ENCODE measurements at places on chromosomes 6 and 20.

DNA sequence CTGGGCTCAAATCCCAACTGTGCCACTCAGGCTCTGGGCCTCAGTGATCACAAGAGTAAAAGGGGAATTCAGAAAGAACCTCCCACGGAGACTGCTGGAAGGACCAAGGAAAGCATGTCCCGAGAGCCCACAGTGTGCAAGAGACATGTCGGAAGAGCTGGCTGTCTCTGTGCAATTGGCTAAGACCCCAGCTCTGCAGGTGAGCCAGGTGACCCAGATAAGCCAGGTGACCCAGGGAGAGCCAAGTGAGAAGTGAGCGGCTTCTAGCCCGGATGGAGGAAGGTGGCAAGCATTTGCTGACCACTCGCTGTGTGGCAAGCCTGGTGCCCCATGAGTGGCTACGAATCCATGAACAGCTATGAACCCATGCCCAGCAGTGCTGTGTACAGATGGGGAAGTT, 59.1 kb downstream of the RIPOR3 start:
- DNase-seq, result no peak

DNA sequence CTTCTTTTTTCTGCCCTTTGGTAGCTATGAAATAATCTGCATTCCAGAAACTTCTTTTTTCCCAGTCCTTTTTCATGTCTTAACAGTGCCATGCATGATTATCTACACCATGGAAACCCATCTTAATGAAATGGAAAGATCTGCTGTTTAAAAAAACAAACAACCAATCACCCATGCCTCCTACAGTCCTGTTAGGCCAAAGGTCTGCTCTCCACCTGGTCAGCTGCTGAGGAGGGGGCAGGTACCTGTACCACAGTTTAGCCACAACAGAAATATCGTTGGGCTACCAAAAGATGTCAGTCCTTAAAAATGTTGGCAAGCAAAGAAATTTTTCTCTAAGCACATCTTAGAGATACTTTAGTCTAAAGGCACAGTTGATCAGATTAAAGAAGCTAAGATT, 112.6 kb downstream of the SLC16A10 start:
- no peak for DNase-seq

DNA sequence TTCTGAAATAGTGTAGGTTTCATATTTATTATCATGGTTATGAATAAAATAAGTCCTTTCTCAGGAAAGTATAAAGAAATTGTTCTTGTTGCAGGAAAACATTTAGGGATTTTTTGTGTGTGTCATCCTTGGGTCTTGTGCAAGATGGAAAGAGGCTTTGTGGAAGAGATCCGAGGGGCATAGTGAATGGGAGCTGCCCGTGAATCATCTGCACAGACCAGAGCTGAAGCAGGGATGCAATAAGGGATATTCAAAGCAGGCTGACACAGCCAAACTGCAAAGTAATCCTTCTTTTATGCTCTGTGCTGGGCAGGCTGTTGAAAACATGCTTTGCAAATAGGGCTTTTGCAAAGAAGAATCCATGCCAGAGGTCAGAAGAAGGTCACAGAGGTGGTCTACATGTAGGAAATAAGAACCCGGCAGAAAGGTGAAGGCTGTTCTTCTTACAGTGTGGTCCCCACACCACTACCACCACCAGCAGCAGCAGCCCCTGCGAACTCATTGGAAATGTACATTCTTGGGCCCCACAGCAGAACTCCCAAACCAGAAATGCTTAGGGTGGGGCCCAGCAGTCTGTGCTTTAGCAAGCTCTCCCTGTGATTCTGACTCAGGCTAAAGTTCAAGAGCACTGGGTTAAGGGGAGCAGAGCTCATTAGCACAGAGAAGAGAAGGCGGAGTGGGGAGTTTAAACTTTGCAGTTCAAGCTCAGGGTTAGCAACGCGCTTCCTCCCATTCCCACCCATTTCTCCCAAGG, 237.6 kb downstream of the QKI start:
- DNase-seq, result no peak

- DNase-seq, result no peak
Observed at GRCh38 chr6:10874207-10874606, 7.6 kb downstream of the GCM2 start.

- no peak for DNase-seq
Observed at GRCh38 chr6:62367601-62368000, 81.6 kb upstream of the KHDRBS2 start.

DNA sequence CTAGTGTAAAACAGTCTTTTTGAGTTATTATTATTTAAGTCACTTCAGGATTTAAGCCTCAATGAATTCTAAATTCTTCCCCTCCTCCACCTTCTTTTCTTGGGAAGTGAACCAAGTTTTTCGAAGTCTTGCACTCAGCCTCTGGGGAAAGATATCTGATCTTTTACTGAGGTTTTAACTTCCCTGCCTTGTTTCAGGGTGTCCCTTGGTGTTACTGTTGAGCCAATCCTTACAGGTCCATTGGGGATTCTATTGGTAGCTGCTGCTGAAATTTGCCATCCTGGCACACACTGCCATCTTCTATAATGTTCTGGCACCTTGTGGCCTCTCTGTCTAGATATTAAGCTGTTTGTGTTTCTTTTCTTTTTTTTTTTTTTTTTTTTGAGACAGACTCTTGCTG, 31.7 kb downstream of the BEND6 start:
- DNase-seq, result no peak

DNA sequence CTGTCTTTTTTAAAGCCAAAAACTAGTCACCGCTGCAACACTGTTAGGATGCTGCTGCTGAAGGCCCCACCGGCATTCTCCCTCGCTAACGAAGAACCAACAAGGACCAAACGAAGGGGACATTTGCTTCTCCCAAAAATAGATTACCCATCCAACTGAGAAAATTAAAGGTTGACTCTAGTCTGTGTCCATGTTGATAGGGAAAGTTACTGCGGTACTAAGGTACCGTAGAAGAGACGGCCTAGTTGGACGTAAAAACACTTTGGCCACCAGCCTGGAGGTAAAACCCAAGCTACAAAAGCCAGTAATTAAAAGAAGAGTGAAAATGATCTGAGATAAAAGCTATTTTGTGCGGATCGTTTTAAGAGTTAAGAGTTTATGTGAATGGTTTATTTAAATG, 11.8 kb upstream of the FOXF2 start:
- DNase-seq, result no peak

GRCh38 chr20:50009521-50010454, 27.0 kb downstream of the SNAI1 start:
- DNase-seq, result no peak

GRCh38 chr6:140897349-140897748, 1235.4 kb upstream of the GJE1 start:
- no peak for DNase-seq

- DNase-seq, result no peak
Observed at GRCh38 chr20:2672446-2672845, 8.4 kb upstream of the IDH3B start.

GRCh38 chr6:148890096-148890495, 143.3 kb downstream of the UST start:
- DNase-seq, result no peak

- no peak for DNase-seq
Observed at GRCh38 chr6:75893058-75893775, 144.2 kb downstream of the MYO6 start.

DNA sequence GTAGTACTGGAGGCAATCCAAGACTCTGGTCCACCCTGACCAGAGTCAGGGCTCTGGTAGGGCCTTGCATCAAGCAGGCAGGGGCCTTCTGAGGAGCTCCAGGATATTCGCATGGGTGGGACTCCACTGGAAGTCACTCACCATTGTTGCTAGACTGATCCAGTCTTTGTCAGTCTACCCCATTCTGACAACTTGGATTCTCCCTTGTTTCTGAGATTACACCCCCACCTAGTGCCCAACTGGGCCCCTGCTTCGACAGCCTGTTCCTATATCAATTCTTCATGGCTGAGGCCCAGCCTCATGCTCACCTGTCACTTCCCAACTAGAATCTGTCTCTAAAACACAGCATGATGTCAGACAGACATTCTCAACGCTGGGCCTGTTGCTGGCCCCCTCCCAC, 5.2 kb downstream of the SLC35D3 start:
- DNase-seq, result no peak

DNA sequence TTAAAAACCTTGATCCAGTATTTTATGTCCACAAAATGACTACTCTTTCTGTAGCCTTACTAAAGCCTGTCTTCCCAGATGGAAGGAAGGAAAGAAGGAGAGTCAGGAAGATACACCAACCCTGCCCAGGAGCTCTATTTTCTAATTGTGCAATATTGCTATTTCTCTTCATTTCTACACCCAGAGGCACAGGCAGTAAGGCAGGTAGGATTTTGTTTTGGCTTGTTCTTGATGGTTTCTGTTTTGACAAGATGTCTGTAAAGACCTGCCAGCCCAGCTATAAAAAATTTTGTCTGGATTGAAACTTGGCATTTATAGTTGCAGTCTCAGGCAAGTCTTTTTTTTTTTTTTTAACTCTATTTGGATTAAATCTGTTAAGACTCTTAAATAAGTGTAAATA, 587.5 kb upstream of the ARID1B start:
- DNase-seq, result no peak

DNA sequence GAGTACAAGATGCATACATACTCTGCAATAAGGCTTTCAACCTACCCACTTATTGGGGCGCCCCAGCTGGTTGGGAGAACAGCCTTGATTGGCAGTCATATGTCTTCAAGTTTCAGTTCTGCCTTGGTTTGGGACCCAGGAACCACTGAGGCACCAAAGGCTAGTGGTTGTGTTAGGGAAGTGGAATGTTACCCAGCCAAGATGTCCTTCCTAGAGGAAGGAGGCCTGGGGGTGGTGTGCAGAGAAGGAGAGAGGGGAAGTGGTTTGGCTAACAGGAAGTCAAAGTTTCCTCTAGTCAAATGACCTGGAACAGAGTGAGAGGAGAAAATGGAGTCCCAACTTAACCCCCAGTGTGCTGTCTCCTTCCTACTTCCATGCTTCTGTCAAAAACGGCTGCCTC, 59.4 kb downstream of the CD164 start:
- no peak for DNase-seq

DNA sequence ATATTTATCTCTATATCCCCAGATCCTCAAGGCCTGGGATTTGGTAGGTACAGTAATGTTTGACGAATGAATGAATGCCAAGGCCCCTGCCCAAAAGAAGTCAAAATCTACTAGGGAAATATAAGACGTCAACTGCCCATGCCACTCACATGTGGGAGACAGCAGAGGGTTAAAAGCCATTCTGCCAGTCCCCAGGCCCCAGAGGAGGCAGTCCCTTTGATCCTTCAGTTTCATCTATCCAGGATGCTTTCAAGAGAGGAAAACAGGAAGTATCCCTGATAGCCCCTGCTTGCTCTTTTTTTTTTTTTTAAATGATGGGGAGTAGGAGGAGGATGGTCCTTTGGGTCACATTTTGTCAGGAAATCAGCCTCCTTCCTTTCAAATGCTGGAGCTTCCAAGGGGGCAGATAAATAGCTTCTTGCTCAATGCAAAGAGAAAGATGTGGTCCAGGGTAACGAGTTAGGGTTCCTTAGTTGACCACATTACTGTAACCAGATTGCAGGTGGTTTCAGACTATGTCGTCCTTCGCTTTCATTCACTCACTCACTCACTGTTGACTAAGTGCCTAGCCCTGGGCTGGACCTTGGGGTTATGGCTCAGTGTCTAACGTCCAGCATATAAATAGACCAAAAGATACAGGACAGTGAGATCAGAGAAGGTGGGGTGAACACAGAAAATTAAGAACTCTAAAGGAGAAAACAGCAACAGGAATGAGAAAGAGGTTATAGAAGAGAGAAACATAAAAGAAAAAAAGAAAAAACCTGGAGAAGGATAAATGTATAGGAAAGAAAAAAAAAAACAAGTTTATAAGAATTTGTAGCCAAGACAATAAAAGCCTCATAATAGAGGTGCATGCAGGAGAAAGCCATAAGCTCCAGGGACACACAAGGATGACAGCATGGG, 64.6 kb upstream of the PIM1 start:
- DNase-seq, result no peak

DNA sequence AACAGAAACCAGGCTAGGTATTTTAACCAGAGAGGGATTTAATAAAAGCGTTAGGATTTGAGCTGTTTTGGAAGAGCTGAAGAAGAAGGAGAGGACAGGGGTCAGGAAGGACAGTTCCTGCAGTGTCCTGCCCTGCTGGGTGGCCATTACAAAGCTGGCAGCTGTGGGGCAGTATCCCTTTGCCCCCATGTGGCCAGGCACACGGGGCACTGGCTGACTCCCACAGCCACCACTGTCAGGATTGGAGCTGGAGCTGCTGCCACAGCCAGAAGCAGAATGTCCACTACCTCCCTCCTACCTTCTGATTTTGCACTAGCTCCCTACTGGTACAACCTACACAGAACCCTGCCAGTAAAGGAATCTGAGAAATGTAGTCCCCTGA, 46.5 kb downstream of the SLC22A3 start:
- no peak for DNase-seq

- DNase-seq, result peak; percentile 4
Observed at GRCh38 chr6:69866351-69866769, at the start of gene COL19A1. COL19A1 (plus strand) TSS chr6:69866556; CDS start chr6:69879568, 13,012 bp downstream.

GRCh38 chr6:145929037-145929633, 35.0 kb downstream of the SHPRH start:
- no peak for DNase-seq

GRCh38 chr6:20038410-20039204, 173.7 kb downstream of the MBOAT1 start:
- DNase-seq, result no peak

GRCh38 chr6:139983555-139984276, 609.3 kb upstream of the CITED2 start:
- DNase-seq, result no peak

DNA sequence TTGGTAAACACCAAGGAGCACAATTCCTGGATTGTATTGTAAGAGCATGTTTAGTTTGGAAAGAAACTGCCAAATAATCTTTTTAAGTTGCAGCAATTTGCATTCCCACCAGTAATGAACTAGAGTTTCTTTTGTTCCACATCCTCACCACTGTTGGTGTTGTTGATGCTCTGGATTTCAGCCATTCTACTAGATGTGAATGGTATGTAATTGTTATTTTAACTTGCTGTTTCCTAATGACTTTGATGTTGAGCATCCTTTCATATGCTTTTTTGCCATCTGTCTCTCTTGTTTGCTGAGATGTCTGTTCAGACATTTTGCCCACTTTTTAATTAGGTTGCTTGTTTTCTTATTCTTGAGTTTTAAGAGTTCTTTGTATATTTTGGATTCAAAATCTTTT, 1654.1 kb downstream of the GRIK2 start:
- DNase-seq, result no peak

- DNase-seq, result no peak
Observed at GRCh38 chr6:106316375-106316766, 9.2 kb downstream of the ATG5 start.

DNA sequence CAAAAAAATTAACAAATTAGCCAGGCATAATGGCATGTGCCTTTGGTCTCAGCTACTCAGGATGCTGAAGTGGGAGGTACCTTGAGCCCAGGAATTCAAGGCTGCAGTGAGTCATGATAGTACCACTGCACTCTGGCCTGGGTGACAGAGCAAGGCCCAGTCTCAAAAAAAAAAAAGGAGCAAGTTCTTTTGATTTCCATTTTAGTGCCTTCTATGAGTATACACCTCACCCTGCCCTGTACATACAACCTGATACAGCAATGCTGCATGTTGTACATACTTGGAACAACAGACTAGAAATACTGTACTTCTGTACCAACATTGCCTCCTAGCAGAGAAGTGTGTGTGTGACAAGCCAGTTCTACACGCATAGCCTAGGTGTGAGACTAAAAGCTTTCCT, 97.3 kb upstream of the CARMIL1 start:
- DNase-seq, result no peak

GRCh38 chr20:24437196-24438082, 32.0 kb upstream of the SYNDIG1 start:
- DNase-seq, result no peak

GRCh38 chr20:29878281-29878741, 1379.2 kb upstream of the DEFB115 start:
- DNase-seq, result no peak
